ENCODE measurements at places on chromosomes 11 and 22.
A peak's percentile ranks its signal among the peaks of the same experiment; 100 is the strongest.

- no peak for DNase-seq
These were observed 38.7 kb upstream of the SWAP70 start for GRCh38 chr11:9625162-9625561.

- DNase-seq: no peak
These were observed 61.3 kb downstream of the RTL6 start for GRCh38 chr22:44436736-44437135.

DNA sequence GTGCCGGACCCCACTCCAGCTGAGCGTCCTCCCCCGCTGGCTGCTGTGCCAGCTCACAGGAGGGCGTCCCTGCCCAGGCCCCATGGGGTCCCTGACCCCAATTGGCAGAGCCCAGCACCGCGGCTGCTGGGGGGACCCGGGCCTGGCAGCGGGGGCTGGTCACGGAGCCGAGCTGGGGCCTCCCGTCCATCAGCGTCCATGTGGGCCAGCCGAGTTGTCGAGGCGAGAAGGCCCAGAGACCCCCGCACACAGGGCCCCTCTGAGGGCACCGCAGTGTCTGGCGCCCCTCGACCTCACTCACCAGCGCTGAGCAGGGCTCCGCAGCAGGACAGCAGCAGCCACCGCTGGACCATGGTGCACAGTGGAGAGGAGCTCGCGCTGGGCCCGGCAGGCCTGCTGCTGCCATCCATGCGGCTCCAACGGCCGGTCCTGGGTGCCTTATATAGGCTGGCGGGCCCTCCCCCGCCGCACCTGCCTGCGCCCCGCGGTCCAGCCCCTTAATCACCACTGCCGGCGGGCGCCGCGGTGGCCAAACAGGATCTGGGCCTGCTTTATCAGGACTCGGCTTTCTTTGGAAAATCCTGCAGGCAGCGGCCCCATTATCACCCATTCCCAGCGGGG, at the start of gene MUC6:
MUC6 (minus strand) TSS at position 416 of the 621 bp plus-strand sequence; CDS start at position 353, 63 bp downstream.
- no peak for DNase-seq

GRCh38 chr22:44355716-44356070, 42.9 kb upstream of the SHISAL1 start:
- DNase-seq: no peak

DNA sequence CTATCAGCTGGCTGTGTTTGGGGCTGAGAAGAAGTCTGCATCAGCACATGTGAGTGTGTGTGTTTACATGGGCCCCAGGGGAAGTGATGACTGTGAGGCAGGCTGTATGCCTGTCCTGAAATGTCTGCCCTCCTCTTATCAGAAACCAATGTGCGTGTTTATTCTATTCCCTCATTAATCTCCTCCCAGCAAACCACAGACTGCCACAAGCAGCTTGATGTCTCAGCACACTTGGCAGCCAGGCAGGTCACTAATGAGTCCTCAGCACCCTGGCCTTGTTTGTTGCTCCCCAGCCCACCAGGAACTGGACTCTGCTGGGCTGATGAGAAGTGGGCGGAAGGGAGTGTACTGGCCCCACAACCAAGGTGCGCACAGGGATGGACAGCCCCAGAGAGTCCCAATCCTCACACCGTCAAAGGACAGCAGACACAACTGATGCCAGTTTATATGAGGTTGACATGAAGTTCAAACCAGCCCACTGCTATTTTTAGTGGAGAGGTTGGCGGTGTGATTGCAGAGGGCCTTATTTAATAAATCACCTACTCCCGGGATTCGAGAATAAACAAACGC, 225.8 kb downstream of the ETS1 start:
- DNase-seq: no peak

DNA sequence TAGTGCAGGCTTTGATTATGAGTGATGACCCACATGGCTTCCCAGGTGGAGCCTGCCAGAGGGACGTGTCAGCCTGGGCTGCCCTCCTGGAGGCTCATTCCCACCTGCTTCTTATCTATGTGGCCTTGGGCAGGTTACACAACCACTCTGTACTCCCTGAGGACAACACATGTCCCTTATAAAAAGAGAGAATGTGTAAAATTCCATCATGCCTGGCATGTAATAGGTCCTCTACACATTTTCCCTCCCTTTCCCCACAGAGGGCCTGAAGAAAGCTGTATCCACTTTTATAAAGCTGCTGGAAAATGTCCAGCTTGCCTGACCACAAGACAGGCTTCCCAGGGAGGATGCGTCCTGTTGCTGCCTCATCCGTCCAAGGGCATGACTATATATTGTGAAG, 55.0 kb upstream of the VSTM5 start:
- no peak for DNase-seq

GRCh38 chr22:44443641-44444235, 54.3 kb downstream of the RTL6 start:
- DNase-seq: no peak

DNA sequence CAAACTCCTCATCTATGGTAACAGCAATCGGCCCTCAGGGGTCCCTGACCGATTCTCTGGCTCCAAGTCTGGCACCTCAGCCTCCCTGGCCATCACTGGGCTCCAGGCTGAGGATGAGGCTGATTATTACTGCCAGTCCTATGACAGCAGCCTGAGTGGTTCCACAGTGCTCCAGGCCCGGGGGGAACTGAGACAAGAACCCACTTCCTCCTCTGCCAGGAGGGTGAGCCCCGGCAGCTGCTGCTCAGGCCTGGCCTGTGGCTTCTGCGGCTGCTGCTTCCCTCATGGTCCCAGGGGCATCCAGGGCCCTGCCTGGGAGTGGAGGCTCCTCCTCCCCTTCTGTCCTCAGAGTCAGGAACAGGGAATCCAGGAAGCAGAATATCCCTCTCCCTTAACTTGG, 98.4 kb downstream of the ZNF280B start:
- no peak for DNase-seq

DNA sequence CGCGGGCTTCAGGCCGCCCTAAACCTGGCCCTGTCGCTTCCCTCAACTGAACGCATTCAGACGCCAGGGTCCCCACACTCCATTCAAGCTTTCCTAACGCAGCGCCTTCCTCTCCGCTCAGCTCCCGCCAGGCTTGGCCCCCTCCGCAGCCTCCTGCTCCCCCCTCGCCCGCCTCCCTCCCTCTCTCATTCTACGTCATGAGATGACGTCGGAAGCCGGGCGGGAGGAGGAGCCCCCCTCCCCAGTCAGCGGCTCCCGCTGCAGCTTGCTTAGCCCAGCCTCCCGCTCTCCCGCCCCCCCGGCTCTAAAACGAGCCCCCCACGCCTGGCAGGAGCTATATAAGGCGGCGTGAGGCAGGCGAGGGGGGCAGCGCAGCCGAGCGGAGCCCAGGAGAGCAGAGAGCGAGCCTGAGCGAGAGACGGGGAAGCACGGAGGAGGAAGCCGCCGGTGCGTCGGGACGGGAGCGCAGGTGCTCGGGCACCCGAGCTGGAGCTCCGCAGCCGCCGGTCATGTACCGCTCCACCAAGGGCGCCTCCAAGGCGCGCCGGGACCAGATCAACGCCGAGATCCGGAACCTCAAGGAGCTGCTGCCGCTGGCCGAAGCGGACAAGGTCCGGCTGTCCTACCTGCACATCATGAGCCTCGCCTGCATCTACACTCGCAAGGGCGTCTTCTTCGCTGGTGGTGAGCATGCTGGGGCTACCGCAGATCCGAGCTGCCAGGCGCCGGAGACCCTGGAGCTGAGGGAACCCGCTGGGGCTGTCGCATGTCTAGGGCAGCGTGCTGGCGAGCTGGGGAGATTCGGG, at the start of gene NPAS4:
NPAS4 (plus strand) TSS at position 365 of the 806 bp plus-strand sequence; CDS start at position 510, 145 bp downstream.
- DNase-seq: no peak

DNA sequence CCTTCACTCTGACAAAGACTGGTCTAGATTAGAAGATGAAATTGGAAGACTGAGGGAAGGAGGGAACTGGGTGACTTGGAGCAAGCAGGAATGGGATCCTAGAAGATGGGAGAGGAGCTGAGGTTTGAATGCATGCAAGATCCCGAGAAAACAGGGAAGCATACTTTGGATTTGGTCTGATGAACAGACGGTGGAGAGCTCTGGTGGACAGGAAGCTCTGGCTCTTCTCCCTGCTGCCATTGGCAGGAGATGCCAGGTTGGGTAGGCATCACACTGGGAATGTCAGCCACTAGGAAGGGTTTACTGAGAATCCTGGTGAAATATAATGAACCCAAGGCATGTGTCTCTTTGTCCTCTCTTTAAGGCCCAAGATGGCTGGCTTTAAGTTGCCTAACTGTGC, 16.5 kb downstream of the NAV2 start:
- no peak for DNase-seq

GRCh38 chr11:47359586-47359985, 7.1 kb upstream of the MYBPC3 start:
- DNase-seq: no peak

DNA sequence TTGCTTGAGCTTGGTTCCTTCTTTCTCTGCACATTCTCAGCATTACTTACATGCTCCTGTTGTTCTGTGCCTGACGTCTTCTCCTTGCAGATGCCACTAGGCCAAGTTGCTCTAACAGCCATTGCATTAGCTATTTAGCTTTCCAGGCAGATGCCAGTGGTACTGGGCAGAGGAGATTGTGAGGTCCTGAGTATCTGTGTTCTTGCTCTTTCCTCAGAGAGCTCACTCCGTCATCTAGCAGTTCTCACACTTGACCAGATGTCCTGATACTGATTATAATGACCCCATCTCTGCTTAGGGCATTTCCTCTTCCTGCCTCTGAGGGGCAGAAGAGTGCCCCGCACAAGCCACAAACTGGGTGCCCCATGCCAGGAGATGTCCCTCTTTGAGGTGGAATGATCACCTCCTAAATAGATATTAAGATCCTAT, 30.7 kb downstream of the ARHGAP1 start:
- no peak for DNase-seq

DNA sequence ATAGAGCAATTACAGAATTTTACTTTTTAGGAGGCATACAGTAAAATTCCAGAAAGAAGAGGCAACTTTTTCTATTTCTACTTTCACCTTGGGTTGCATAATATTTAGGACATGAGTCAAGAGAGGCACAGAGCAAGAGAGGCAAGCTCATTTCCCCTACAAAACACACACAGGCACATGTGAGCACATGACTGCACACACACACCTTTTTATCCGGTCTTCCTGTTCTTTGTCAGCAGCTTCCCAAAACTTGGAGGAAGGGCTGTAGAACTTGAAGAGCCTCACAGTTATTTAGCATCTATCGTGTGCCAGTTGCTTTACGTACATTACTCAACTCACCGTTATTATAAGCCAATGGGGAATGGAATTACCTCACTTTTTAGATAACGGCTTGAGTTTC, 37.8 kb upstream of the CCDC179 start:
- no peak for DNase-seq

- no peak for DNase-seq
These were observed 897.3 kb downstream of the METTL15 start for GRCh38 chr11:29005401-29005980.

DNA sequence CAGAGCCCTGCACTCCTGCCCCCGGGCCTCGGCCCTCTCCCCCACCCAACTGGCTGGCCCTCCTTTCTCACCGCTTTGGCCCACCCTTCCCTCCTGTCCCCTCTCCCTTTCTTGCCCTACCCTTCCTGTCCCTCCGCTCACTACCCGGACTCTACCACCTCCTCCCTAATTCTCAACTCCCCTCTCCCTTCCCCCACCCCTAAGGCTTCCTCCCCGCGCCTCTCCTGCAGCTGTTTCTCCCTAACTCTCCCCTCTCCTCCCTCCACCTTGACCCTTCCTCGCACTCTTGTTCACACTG, 421 bp downstream of the SLC15A3 start:
- no peak for DNase-seq

DNA sequence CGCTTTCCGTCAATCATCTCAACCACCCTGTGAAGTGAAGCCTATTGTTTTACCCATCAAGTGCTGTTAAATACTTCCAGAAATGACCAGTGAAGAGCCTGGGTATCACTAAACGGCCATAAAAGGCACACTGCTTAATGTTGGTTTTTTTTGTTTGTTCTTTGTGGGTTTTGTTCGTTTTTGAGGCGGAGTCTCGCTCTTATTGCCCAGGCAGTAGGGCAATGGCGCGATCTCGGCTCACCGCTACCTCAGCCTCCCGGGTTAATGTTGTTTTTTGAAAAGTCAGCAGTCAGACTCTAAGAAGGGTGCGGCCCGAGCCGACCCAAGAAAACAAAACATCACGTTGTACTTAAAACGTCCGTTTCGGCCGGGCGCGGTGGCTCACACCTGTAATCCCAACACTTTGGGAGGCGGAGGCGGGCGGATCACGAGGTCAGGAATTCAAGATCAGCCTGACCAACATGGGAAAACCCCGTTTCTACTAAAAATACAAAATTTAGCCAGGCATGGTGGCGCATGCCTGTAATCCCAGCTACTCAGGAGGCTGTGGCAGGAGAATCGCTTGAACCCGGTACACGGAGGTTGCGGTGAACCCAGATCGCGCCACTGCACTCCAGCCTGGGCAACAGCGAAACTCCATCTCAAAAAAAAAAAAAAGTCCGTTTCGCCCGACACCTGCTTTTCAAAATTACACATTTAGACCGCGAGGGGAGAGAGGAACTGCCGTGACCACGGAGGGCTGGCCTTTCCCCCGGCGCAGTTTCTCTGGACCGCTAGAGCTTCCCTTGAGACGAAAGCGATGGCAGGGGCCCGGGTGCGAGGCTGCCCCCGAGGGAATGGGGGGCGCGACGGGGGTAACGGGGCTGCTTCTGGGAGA, 714 bp downstream of the CD59 start:
- peak; percentile 18 for DNase-seq

GRCh38 chr22:23832226-23833016, 6.4 kb downstream of the DERL3 start:
- no peak for DNase-seq

DNA sequence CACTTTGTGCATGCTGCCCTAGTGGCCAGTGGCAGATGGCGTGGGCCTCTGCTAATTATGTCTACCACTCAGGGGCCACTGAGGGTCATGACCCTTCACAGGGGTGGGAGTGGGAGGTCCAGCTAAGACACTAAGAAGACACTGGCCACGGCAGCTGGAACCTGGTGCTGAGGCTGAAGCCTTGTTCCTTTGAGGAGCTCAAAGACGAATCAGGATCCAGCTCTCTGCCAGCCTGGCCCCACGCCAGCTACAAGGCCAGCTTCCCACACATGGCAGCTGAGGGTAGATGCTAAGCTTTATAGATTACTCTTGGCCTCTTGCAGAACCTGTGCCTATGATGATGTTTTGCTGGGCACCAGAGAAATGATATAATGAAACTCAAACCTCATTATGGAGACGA, 226.3 kb downstream of the DSCAML1 start:
- DNase-seq: no peak
